ENCODE measurements at places on chromosomes 11 and 22.

GRCh38 chr11:62791501-62792201 lies at the start of gene TMEM223:
Gene TMEM223 (minus strand): TSS chr11:62792006. CDS start chr11:62791994, 12 bp downstream.
- DNase-seq, result peak; percentile 82

DNA sequence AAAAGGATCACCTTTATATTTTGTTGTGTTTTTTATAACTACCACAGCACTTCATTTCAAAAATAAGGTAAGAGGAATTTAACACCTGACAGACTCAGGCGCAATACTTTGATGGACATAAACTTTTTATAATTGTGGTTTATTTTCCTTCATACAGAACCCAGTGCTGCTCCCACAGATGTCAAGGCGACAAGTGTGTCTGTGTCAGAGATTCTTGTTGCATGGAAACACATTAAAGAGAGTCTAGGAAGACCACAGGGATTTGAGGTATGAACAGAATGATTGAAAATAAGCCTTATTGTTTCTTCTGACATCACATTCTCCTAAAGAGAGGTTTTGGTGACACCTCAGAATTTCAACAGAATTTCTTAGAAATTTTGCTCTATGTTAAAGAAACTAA lies 378.9 kb upstream of the ARHGAP42 start:
- no peak for DNase-seq

DNA sequence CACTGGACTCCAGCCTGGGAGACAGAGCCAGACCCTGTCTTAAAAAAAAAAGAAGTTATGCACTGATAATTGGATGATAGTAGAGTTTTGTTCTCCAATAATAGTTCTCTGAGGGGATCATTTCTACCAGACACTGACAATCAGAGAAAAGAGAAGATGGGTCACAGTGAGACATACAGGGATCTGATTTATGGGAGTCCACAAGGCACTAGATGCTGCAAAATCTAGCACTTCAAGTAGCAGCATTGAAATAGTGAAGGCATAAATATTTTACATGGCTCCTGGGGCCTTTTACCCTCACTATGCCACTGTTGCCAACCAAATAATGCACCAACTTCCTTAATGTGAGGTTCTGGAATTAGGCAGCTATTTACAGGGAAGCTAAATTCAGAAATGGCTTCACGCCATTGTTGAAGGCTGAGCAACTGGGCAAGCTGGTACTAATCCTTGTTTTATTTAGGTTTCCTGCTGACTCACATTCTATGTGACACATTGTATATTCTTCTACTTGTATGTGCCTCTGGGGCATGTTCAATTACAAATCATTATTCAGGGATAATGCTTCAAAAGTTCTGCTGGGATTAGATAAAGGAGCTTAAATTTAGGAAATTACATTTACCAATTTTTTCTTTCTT lies 38.2 kb upstream of the ABTB2 start:
- no peak for DNase-seq

DNA sequence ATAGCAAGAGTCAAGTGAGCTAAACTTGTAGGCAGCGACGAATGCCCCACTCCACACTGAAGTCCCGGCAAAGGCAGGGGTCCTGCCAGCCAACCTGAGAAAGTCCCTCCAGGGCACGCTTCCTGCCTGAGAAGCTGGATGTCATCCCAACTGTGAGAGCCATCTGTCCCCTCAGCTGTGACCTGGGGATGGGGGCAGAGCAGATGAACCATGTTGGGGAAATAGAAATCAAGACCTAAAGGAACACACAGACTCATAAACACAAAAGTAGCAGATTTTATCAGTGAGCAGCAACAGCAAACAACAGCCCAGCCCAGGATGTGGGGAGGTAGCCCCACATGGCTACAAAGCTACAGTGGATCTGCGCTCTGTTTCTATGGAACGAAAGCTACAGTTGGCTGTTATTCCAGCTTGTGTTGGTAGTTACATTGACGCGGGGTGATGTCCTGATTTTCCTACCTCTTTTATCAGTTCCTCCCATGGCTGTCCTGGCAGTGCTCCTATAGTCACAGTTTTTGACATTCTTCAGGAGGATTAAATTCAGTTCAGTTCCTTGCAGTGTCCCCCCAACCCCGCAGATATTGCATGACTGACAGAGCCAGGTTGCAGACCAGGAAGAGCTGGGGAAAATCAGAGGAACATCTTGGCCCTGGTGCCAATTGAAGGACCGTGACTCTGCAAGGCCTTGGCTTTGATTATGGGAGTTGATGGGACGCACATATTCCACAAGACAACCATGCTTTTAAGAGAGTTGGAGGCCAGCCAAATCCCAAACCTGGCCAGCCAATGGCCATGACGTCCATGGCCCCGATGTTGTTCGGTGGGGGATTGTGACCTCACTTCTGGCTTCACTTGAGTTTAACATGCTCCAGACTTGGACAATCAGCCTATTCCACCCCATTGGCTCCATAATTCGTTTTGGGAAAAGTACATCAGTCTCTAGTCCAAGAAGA lies 14.6 kb downstream of the MRGPRD start:
- DNase-seq, result no peak

GRCh38 chr11:72781313-72782080 lies 12.3 kb downstream of the STARD10 start:
- DNase-seq, result peak; percentile 25

DNA sequence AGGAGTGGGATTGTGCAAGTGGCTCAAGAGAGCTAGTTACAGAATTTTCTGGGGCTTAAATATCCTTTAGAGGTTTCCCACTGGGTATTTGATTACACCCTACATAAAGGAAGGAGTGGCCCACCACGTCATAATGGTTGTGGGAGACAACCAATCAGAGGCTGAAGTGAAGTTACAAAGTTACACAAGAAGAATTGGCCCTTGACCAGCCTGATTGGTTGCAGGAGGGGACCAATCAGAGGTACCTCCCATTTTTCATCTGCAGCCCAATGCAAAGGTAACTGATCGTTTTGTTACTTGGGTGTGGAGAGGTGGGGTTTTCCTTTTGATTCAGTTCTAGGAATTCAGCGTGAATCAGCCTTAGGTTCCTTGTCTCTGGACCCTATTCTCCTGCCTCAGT lies 430.5 kb upstream of the FAT3 start:
- no peak for DNase-seq

- peak; percentile 53 for DNase-seq
Observed at GRCh38 chr22:31346255-31346732, at the start of gene PATZ1. Gene PATZ1 (minus strand): TSS chr22:31346346. CDS start chr22:31345602, 744 bp downstream.

GRCh38 chr11:74654976-74655375 lies 62.6 kb downstream of the POLD3 start:
- DNase-seq, result no peak

DNA sequence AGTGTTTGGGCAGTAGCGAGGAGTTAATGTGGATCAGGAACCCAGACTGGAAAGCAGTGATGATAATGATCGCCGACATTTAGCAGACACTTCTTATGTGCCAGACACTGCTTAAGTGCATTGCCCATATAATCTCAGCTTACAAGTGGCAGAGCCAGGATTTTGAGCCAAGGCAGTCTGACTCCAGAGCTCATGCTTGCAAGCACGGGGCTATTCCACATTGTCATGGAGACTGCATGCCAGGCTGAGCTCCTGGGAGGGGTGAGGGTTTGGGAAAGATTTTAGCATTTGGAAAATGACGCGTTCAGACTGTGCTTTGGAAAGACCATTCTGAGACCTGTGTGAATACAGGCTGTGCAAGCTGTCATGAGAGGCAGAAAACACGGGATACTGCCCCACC lies 302.7 kb downstream of the DDX10 start:
- DNase-seq, result no peak

GRCh38 chr22:27400811-27401210 lies 400.7 kb downstream of the MN1 start:
- no peak for DNase-seq

- no peak for DNase-seq
Observed at GRCh38 chr11:25710975-25711374, 621.0 kb upstream of the ANO3 start.

DNA sequence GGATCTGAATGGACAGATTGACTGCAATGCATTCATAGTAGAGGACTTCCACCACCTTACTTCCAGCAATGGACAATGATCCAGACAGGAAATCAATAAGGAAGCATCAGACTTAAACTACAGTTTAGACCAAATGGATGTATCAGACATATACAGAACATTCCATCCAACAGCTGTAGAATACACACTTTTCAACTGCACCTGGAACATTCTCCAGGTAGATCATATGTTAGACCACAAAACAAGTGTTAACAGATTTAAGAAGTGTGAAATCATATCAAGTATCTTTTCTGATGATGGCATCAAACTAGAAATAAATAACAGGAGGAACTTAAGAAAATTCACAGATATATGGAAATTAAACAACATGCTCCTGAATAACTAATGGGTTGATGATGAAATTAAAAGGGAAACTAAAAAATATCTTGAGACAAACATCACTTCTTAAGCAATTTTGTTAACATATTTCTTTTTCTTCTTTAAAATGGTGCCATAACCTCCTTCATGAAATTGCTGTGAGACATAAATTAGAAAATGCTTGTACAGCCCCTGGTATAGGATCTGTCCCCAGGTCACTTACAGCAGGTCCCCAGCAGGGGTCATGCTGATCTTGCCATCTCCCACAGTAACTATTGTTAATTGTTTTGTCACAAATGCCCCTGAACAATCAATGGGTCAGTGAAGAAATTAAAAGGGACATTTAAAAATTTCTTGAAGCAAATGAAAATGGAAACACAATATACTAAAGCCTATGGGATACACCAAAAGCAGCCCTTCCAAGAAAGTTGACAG lies 100.0 kb upstream of the OR4B1 start:
- no peak for DNase-seq

All from stimulated activated CD8-positive, alpha-beta memory T cell treated with anti-CD3 and anti-CD28 coated beads, Interleukin-7, amount 100 ng/mL, for 24 hours (primary cell).